ENCODE measurements at places on chromosomes 6 and 20.

DNA sequence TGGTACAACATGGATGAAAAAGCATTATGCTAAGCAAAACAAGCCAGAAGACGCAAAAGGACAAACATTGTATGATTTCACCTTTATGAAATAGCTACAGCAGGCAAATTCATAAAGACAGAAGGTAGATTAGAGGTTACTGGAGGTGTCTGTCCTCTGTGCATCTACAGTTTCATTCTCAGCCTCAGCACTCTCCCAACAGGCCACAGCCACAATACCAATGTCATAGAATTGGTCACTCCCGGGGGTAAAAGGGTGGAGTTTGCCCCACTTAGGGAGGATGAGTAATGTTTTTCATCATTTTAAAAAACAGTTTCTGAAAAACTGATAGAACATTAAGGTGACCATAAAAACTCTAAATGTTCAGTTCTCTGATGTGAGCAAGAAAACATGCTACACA is 17.2 kb upstream of the TMX4 start:
- DNase-seq, result no peak

DNA sequence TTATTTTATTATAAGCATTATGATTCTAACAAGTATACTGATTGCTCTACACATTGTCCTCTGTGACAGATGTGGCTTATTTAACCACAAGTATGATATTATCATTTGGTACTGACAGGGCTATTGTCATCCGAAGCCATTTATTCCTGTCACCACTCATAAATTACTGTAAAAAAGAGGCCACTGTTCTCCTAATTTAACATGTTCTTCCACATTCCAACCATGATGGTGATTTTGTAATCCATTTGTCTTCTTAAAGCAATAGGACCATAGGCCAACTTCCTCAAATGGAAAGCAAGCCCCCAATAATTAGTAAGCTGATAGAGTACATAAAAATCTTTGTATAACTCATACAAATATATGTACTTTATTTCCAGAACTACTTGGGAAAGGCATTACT is 50.6 kb downstream of the FUT9 start:
- no peak for DNase-seq

DNA sequence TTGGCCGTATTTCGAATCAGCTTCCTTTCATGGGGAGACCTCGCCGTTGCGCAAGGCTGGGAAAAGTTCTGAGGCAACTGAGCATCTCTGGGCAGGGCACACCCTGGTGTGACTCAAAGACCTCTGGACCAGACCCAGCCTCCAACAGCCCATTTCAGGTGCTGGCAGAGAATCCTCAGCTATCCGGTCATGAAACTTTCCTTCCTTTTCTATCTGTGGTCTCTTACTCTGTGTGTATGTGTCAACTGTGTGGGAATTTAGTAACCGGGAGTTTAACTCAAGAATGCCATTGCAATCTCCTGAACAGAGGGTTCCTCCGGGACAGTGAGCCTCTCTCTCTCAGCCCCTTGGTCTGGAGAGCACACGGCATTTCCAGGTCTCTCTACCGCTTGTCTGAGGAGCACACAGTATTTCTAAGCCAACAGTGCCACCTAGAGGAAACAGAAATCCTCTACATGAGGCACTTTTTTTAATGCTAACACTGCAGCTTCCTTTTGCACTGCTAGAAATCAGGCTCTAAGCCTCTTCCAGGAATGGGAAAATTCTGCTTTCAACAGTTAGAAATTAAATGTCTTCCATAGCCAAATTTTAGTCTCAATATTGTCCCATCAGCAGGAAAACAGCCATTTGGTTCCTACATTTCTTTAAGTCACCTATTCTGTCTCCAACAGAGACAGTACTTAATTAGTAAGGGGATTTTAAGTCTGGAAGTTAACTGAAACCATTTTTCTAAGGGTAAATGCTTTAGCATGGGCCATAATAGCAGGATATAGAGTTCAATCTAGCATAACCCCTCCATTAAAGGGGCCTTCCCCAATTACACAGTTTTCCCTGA is 32.7 kb downstream of the PLN start:
- peak; percentile 26 for DNase-seq

- no peak for DNase-seq
Measured at GRCh38 chr6:72416744-72417465, 205.0 kb upstream of the KCNQ5 start.
